ENCODE measurements at places on chromosomes 1 and 21.

GRCh38 chr1:82343381-82343780 lies 542.6 kb downstream of the ADGRL2 start:
- no peak for DNase-seq

- DNase-seq: no peak
Measured at GRCh38 chr21:18522181-18522972, 118.8 kb upstream of the TMPRSS15 start.

DNA sequence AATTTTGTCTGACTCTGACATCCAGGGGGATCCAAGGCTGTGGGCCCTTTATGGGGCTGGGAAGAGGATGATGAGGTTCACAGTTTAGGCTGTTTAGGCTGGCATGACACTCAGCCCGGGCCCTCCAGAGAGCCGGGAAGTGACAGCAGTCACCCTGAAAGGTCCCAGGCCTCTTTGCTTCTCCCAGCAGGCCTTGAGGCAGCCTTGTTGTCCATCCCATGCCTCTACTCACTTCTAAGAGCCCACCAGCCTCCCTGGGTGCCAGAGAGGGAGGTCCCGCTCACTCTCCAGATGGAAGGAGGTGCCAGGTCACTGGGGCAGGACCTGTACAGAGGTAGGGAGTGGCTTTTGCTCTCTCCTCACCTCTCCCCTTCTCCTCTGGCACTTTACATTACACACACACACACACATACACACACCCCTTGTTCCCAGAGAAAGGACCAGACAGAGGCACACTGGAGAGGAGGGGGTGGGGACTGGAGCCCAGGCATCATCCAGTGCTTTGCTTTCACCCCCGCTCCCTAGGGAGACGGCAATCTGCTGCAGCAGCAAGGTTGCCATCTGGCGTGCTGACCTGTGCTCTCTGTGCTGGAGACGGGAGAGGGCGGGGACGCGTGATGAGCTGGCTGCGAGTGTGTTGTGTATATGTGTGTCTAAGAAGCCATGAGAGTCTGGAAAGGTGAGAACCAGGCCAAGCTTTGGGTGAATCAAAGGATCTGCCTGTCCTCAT lies 4.6 kb downstream of the KLHDC8A start:
- DNase-seq: no peak

GRCh38 chr1:150810958-150811659 lies 3.0 kb upstream of the CTSK start:
- DNase-seq: no peak

DNA sequence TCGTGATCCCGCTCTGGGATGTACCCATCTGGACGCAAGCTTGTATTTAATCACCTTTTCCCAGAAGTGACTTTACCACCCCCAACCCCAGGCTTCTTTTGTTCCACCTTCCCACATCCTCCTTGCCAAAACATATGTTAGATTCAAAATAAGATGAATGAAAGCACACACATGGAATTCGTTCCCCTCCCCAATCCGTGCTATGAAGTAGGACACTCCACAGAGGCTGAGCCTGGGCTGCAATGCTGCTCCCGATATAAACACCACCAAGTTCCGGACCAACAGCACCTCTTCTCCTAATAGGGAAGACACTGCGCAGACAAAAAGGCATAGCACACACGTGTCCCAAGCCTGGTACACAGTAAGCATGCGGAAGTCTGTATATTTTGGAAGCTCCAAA lies 86.1 kb downstream of the CLSTN1 start:
- DNase-seq: no peak

GRCh38 chr1:27886744-27887143 lies 14.4 kb downstream of the THEMIS2 start:
- no peak for DNase-seq

GRCh38 chr21:41280115-41280919 lies 36.3 kb upstream of the FAM3B start:
- DNase-seq: no peak

- no peak for DNase-seq
Measured at GRCh38 chr1:85398391-85399064, 66.4 kb downstream of the DDAH1 start.

GRCh38 chr1:61082311-61083012 lies at the start of gene NFIA:
NFIA (plus strand) TSS chr1:61082561.
- peak; percentile 67 for DNase-seq
